MM.1S (cell line): ENCODE measurements at places on chromosomes 7 and 10.

GRCh38 chr7:44534501-44534900, 6.6 kb downstream of the NPC1L1 start:
- H3K4me1 ChIP-seq: no peaks in the 10 kb centered on the region
- H3K27ac ChIP-seq: no peak overlapping the region
- no peaks in the 10 kb centered on the region for H3K27me3 ChIP-seq
- peak; percentile 53 for DNase-seq
- H3K36me3 ChIP-seq: no peaks in the 10 kb centered on the region
- no peak overlapping the region for H3K4me3 ChIP-seq

- no peaks in the 10 kb centered on the region for H3K36me3 ChIP-seq
- no peak for DNase-seq
- H3K4me3 ChIP-seq: no peak overlapping the region
- H3K27ac ChIP-seq: no peak overlapping the region
- H3K27me3 ChIP-seq: no peaks in the 10 kb centered on the region
Observed at GRCh38 chr7:26295015-26295414, 3.4 kb downstream of the SNX10 start.

DNA sequence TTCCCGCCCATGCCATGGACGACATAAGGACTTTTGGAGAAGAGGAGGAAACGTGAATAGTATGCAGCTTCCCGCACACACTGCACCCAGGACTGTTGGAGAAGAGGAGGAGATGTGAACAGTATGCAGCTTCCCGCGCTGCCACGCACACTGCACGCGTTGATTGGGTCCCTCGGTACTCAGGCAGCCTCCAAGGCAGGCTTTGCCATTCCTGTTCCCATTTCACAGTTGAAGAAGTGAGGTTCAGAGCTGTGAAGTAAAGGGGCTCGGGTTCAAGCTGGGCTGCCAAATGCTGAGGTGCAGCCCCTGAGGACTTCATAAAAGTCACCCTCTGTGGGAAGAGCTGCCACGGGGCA, 147.9 kb upstream of the FAM20C start:
- no peak overlapping the region for H3K4me3 ChIP-seq
- no peaks in the 10 kb centered on the region for H3K27me3 ChIP-seq
- H3K27ac ChIP-seq: no peak overlapping the region
- DNase-seq: no peak
- H3K4me1 ChIP-seq: no peaks in the 10 kb centered on the region

GRCh38 chr7:118183428-118183785, 557 bp upstream of the LSM8 start:
- peaks cover 15% of the 10 kb centered on the region for H3K4me1 ChIP-seq
- peaks cover 16% of the 10 kb centered on the region for H3K36me3 ChIP-seq
- DNase-seq: peak; percentile 40
- H3K4me3 ChIP-seq: peak overlapping the region; percentile 92

DNA sequence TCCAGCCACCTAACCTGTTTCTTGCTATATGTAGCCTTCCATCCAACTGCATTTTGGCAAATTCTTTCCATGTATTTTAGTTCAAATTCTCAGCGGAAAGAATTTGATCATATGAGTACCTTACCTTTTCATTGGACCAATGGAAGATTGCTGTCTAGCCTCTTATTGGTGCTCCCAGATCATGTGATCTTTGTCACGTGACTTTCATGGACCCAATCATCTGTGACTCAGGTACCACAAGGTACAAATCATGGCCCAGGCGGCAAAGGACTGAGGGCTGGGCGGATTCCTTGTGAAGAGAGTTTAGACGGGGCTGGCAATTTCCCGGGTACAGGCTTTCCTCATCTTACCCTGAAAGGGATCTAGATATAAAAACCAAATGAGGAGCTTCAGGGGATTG, 85.9 kb upstream of the TBX20 start:
- H3K4me1 ChIP-seq: no peaks in the 10 kb centered on the region
- no peaks in the 10 kb centered on the region for H3K27me3 ChIP-seq
- no peak overlapping the region for H3K4me3 ChIP-seq
- H3K36me3 ChIP-seq: no peaks in the 10 kb centered on the region
- H3K27ac ChIP-seq: no peak overlapping the region

GRCh38 chr7:34019301-34019790, 114.0 kb downstream of the BMPER start:
- DNase-seq: no peak
- H3K4me1 ChIP-seq: no peaks in the 10 kb centered on the region
- no peaks in the 10 kb centered on the region for H3K27me3 ChIP-seq
- no peak overlapping the region for H3K4me3 ChIP-seq
- H3K27ac ChIP-seq: no peak overlapping the region

- no peak overlapping the region for H3K4me3 ChIP-seq
- H3K36me3 ChIP-seq: no peaks in the 10 kb centered on the region
- H3K27me3 ChIP-seq: no peaks in the 10 kb centered on the region
- no peak for DNase-seq
Observed at GRCh38 chr7:66173856-66174255, 31.3 kb upstream of the TPST1 start.

GRCh38 chr7:30804078-30804661, 33.0 kb downstream of the MINDY4 start:
- no peak for DNase-seq
- no peak overlapping the region for H3K27ac ChIP-seq
- no peaks in the 10 kb centered on the region for H3K4me1 ChIP-seq
- H3K36me3 ChIP-seq: no peaks in the 10 kb centered on the region
- H3K4me3 ChIP-seq: no peak overlapping the region
- H3K27me3 ChIP-seq: no peaks in the 10 kb centered on the region
